ENCODE measurements at places on chromosomes 5 and 9.
A peak's percentile ranks its signal among the peaks of the same experiment; 100 is the strongest.

DNA sequence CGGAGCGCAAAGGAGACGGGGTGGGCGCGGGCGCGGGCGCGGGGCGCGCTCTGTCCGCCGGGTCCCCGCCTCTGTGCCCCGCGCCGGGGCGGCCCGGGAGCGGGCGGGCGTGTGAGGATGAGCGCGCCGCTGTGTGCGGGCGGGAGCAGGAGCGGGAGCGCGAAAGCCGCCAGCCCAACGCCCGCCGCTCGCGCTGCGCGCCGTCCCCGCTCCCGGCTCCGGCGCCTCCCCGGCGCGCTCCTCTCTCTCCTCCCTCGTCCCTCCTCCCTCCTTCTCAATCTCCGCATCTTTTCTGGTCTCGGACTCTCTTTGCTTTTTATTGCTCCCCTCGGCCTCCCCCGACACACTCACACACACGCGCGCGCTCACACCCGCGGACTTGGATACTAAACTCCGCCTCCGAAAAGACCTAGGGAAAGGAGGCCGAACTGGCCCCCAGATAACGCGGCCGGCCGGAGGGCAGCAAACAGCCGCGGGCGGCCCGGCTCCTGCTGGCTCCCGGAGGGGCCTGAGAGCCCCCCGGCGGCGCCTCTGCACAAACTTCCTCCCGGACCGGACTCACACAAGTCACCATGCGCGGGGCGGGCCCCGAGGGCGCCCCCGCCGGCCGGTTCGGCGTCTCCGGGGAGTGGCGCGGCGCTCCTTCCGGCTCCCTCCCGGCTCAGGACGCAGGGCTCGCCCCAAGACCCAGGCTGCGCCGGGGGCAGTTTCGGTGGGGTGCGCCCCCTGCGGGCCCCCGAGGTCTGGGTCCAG, at the start of gene FIBCD1:
FIBCD1 (minus strand) TSS at position 596 of the 753 bp plus-strand sequence. CDS start 640 bp downstream, outside the sequence.
- DNase-seq = peak; percentile 68

DNA sequence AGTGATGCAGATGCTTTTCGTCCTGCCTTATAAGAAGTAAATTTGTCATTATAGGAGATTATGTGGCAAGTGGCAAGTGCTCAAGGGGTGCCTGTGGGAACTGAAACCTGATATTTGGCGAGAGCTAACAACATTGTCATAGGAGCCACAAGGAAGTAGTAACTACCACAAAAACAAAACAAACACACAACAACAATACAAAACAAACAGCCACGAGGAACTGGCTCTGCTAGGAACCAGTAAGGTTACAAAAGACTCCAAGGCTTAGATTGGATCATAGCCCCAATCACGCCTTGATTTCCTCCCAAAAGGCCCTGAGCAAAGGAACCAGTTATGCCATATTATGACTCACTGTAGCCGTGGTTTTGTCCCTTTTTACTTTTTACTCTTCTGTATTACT, 1045.2 kb downstream of the CDH12 start:
- DNase-seq = peak; percentile 6

- DNase-seq = no peak
These were observed 326.8 kb downstream of the BNC2 start for GRCh38 chr9:16543686-16544085.

DNA sequence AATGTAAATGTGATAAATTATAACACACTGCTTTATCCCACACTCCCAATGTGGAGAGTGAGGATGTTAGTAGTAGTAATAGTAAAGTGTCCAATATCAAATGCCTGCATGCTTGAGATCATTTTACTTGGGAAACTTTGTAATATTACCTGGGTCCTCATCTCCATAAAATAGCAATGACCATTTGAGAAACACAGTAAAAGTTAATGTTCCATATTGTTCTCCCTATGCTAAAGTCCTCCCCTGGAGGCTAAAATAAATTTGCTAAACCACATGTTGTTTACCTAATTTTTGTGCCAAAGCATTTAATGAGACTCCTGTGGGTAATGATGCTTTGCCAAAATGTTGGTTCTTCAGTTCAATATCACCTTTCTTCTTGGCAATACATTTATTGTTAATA, 291.2 kb downstream of the CDH10 start:
- no peak for DNase-seq

DNA sequence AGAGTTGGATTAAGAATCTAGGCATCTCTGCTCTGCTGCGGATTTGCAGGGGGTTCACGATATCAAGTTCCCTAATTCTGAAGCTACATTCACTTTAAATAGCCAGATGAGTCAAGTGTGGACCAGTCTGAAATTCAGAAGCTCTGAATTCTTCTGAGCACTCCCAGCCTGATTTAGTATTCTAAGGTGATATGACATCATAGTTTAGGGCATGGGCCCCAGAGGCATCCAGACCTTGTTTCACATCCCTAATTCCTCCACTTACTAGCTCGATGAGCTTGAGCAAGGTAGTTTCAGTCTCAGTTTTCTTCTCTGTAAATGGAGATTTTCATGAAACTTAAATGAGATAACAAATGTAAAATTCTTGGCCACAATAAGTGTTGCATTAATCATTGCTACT, 65.2 kb downstream of the TMEM167A start:
- no peak for DNase-seq

GRCh38 chr5:133252133-133252480, 200.3 kb downstream of the HSPA4 start:
- DNase-seq = no peak
